ENCODE measurements at places on chromosomes 4 and X. TPM values are rescaled to one million over a fixed set of nuclear protein-coding genes. Genes with fewer than 3 reads are reported as not detected.

DNA sequence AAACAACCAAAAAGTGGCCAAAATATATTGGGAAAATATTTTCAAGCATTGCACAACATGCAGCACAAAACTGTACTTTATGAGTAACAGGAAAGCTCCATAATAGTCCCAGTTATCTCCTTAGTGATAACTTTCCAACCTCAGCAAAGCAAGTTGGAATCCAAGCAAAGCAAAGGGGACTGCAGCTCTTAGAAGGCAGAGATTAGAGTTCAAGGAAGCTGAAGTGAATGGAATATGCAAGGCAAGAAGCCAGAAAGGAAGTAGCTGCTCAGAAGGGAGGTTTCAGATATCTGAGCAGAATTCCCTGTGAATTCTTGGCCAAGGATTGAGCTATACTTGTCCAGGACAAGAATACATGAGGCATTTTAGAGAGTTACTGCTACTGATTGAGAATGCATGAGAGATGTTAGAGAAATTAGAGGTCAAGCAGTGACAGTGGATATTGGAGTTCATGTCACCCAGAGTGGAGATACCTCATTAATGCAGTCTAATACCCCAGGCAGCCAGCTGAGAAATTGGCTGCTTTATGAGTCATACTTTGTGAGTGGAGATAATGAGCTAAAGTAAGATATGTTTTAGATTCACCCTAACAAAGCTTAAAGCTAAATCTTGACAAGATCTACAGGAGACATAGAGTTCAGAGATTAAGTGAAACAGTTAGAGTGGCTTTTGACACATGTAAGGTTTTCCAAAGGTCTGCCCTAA is 102.8 kb downstream of the INPP4B start:
- no peaks in the 10 kb centered on the region for H3K27me3 ChIP-seq
- no peak overlapping the region for H3K27ac ChIP-seq
- H3K4me1 ChIP-seq: no peaks in the 10 kb centered on the region
- DNase-seq: no peak
- H3K36me3 ChIP-seq: no peaks in the 10 kb centered on the region

CLRN2 gene
- total RNA-seq: not detected

GRCh38 chr4:37666625-37667071 is 19.5 kb downstream of the RELL1 start:
- H3K27ac ChIP-seq: no peak overlapping the region
- no peaks in the 10 kb centered on the region for H3K36me3 ChIP-seq
- H3K4me1 ChIP-seq: peaks cover 7% of the 10 kb centered on the region
- H3K4me3 ChIP-seq: no peak overlapping the region
- DNase-seq: no peak

PROM1 gene
- total RNA-seq: 28.9 TPM

DNA sequence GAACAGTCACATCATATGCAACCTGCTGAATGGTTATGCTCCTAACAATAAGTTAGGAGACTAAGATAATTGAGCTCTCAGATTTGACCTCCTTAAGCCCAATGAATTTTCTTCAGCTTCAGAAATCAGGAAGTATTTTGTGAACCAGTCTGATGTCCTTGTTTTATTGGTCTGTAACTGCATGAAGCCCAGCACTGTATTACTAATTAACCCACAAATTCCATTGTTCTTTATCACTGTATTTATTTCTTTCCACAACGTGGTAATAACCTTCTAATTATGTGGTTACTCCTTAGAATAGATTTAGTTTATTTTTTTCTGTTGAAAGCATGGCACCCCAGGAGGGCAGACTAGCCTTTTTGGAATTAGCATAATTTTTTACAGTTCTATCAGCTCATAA is 3.9 kb upstream of the MFAP3L start:
- H3K36me3 ChIP-seq: no peaks in the 10 kb centered on the region
- H3K27me3 ChIP-seq: no peaks in the 10 kb centered on the region
- no peak overlapping the region for H3K4me3 ChIP-seq
- DNase-seq: no peak

MAGEE2 gene
- 0.69 TPM for total RNA-seq

DNA sequence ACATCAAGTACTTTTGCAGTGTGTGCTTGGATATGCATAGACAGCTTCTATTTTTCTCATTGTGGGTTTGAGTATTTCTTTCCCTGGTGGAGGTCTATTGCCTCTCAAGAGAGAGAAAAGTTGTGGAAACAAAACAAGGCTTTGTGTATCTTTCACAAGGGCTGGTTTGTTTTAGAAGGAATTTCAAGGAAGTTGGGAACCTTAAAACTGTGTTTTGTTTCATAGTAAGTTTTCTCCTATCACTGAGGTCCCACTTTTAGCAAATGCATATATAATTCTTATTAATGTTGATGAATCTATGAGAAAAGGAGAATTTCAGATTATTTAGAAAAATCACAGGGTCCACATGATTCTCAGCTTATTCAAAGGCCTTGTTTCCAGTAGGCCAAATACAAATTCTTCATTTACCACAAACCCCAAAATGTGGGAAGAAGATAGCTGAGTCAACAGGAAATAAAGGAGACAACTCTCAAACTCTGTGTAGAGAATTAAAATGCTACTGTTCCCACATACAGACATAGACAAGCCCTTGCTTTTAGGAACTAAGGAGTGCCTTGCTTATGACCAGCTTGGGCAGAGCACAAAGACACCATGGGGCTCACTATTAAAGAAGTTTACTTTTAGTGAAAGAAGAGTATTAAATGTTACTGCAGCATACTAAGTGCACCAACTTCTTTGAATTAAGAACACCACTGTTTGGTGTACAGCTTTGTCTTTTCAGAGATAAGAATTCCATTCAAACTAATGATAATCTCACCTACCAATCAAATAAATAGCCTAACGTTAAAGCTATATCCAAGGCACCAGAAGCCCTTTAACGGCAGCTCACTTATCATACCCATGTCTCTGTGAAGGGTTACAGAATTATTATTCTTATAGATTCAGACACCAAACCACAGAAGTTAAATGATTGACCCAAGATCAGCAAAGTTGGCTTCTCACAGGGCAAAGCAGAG is 177.4 kb upstream of the LEF1 start:
- H3K4me1 ChIP-seq: no peaks in the 10 kb centered on the region
- H3K27me3 ChIP-seq: no peaks in the 10 kb centered on the region
- DNase-seq: no peak
- H3K27ac ChIP-seq: no peak overlapping the region
- H3K4me3 ChIP-seq: no peak overlapping the region
- no peaks in the 10 kb centered on the region for H3K36me3 ChIP-seq

GRCh38 chr4:166413356-166413755 is 540.3 kb downstream of the TLL1 start:
- H3K4me3 ChIP-seq: no peak overlapping the region
- DNase-seq: no peak
- no peaks in the 10 kb centered on the region for H3K4me1 ChIP-seq
- no peak overlapping the region for H3K27ac ChIP-seq
- H3K27me3 ChIP-seq: no peaks in the 10 kb centered on the region

DNA sequence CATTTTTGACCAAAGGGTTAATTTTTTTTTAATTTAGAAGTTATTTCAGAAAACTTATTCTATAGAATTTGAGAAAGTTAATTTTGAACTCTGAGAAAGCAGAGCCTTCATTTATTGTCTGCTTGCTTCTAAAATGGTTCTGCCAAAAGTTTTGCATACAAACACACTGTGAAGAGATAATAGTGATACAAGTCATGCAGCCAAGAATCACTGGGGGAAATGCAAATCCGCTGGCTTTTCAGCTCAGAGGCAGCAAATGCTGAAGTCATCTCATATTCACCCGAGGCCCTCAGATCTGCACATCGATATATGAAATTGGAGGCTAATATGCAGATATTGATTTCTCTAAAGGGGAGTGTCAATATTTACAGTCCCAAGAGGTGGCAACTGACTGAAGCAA is 186.2 kb downstream of the KIT start:
- DNase-seq: no peak
- H3K4me1 ChIP-seq: no peaks in the 10 kb centered on the region
- no peaks in the 10 kb centered on the region for H3K27me3 ChIP-seq
- H3K27ac ChIP-seq: no peak overlapping the region
- no peaks in the 10 kb centered on the region for H3K36me3 ChIP-seq

DNA sequence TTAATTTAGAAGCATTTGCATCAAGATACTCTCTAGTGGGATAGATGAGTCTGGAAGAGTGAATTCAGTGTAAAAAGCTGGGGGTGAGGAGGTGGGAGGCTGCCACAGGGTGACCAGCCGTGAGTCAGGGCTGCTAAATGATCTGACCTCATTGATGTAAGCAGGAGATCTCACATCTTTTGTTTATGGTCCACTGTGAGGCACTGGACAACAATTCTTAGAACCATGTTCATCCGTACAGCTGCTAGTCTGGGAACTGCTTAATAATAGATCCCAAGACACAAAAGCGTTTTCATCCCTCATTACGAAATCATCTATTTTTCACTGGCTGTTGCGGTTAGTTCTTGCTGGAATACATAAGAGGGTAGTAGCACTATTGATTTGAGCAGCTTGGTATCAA is 14.1 kb downstream of the KLF3 start:
- no peak overlapping the region for H3K27ac ChIP-seq
- peaks cover 6% of the 10 kb centered on the region for H3K4me1 ChIP-seq
- H3K36me3 ChIP-seq: peaks cover 3% of the 10 kb centered on the region
- H3K27me3 ChIP-seq: no peaks in the 10 kb centered on the region

DNA sequence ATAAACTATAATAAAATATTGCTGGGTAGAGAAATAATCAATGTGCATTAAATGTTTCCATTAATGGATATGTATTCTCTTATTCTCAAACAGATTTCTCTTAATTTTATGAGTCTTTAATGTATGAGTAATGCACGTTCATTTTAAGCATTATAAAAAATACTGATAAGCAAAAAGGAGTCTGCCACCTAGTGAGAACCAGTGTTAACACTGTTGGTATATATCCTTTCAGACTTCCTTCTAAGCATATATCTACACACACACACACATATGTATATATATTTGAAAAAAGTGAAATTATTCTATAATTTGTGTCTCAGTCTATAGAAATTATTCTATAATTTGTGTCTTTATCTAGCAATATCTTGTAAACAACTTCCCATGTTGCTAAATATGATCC is 49.9 kb upstream of the MTMR1 start:
- H3K27ac ChIP-seq: no peak overlapping the region
- H3K36me3 ChIP-seq: no peaks in the 10 kb centered on the region
- DNase-seq: no peak

GRCh38 chr4:134567461-134567860 is 365.9 kb upstream of the PABPC4L start:
- no peaks in the 10 kb centered on the region for H3K36me3 ChIP-seq
- no peak for DNase-seq
- H3K27me3 ChIP-seq: no peaks in the 10 kb centered on the region
- H3K27ac ChIP-seq: no peak overlapping the region

DNA sequence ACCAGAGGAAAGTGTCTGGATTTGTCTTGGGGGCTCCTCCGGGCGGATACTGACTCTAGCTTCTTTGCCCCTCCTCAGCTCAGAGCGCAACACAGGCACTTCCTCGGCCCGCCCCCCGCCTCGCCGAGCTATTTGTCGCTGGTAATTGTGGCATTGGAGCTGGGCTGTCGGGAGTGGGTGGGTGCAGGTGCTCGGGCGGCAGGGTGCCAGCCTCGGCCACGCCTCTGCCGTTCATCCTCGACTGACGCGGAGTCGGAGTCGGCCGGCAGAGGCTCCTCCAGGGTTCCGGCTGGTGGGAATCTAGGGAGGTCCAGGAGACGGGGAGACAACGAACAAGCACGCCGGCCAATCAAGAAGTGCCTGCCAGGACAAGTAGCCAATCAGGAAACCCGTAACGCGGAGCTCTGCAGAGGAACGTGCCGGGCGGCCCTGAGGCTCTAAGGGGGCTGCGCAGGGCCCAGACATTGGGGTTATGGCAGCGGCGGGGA is 3.9 kb upstream of the SYN1 start:
- H3K27ac ChIP-seq: no peak overlapping the region
- no peaks in the 10 kb centered on the region for H3K4me1 ChIP-seq
- no peaks in the 10 kb centered on the region for H3K36me3 ChIP-seq

DNA sequence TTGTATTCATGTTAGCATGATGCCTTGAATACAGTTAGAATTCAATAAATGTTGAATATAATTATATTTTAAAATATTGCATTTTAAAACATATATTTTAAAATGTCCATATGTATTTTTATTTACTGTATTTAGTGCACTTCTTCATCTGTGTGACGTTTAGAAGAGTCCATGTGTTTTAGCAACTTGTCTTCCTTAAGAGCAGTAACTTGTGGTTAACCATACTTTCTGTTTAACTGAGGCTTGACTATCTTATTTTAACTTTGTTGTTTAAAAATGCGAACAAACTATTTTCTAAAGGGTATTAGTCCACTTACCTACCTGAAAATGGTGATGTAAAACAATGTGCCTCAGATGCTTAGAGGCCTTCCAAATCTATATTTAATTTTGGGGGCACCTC is 858 bp downstream of the DMP1 start:
- no peak overlapping the region for H3K4me3 ChIP-seq
- no peaks in the 10 kb centered on the region for H3K36me3 ChIP-seq
- H3K4me1 ChIP-seq: no peaks in the 10 kb centered on the region
- H3K27me3 ChIP-seq: no peaks in the 10 kb centered on the region
- DNase-seq: no peak

EVC2 gene
- 16.0 TPM for total RNA-seq

SLC6A14 gene
- not detected for total RNA-seq

- no peaks in the 10 kb centered on the region for H3K36me3 ChIP-seq
- no peak overlapping the region for H3K4me3 ChIP-seq
- DNase-seq: no peak
- no peak overlapping the region for H3K27ac ChIP-seq
- H3K4me1 ChIP-seq: no peaks in the 10 kb centered on the region
Measured at GRCh38 chr4:73577371-73577770, 42.9 kb downstream of the RASSF6 start.

DNA sequence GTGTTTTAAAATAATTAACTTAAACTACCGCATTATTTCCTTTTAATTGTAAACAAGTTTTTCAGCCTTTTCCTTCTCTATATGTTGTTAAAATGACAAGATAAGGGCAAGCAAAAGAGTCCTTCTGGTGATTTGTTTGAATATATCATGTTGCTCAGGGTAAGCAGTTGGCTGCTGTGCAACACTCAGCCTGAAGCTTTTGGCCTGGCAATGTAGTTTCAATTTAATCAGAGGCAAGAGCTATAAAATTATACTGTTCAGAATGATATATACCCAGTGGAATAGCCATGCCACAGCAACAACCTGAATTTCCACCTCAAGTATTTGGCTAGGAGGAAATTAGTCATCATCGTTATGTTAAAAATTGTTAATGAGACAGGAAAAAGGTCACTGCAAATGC is 53.4 kb downstream of the GRXCR1 start:
- DNase-seq: no peak
- H3K27me3 ChIP-seq: no peaks in the 10 kb centered on the region
- H3K4me1 ChIP-seq: no peaks in the 10 kb centered on the region
- no peak overlapping the region for H3K4me3 ChIP-seq
- no peaks in the 10 kb centered on the region for H3K36me3 ChIP-seq

GRCh38 chr4:25343671-25344070 is 31.1 kb downstream of the ZCCHC4 start:
- no peak overlapping the region for H3K27ac ChIP-seq
- H3K4me3 ChIP-seq: no peak overlapping the region
- no peaks in the 10 kb centered on the region for H3K4me1 ChIP-seq

DNA sequence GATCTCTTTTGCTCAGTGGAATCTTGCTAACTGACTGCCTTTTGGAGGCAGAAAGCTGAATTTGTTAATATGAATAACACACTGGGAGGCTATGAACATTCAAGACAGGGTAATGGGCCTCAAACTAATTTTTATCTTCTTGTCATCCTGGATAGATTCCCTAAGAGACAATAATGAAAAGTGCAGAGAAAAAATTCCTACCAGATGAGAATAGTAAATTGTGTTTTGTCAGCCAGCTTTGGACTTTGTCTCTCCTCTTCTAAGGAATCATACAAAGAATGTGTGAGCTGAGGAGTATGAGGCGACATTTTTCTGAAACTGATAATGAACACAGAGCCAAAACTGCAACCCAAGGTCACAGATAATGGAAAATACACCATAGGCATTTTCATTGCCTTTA is 649.3 kb downstream of the IQCM start:
- H3K36me3 ChIP-seq: no peaks in the 10 kb centered on the region
- no peaks in the 10 kb centered on the region for H3K4me1 ChIP-seq
- DNase-seq: no peak
- no peak overlapping the region for H3K27ac ChIP-seq
